ENCODE measurements at places on chromosomes 2 and 18.

DNA sequence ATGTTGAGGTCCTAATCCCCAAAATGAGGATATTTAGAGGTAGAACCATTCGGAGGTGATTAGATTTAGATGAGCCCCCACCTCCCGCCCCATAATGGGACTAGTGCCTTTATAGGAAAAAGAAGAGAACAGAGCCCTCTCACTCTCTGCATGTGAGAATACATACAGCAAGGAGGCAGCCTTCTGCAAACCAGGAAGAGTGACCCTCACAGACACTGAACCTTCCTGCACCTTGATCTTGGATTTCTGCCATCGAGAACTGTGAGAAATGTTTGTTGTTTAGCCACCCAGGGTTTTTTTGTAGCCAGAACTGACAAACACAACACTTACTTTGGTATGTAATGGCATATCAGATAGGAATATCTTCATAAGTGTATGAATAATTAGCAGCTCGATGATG lies 83.7 kb downstream of the XIRP2 start:
- DNase-seq: no peak

DNA sequence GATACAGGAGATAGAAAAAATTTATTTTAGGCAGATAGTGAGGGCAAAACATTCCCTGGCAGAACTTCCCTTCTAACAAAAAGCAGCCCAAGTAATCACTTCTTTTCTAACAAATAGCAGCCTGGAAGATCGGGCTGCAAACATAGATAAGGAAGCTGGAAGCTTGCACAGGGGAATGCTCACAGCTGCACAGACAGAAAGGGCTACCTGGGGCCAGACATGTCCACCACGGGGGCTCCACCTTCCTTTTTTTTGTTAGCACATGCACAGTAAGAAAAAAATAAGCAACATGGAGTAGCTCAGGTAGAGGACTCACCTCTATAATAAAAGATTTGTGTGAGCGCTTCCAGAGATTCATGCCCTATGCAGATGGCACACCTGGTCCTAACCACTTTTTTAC lies 420.5 kb downstream of the PTH2R start:
- DNase-seq: no peak

- no peak for DNase-seq
Measured at GRCh38 chr2:76330865-76331264, 620.1 kb upstream of the GCFC2 start.

DNA sequence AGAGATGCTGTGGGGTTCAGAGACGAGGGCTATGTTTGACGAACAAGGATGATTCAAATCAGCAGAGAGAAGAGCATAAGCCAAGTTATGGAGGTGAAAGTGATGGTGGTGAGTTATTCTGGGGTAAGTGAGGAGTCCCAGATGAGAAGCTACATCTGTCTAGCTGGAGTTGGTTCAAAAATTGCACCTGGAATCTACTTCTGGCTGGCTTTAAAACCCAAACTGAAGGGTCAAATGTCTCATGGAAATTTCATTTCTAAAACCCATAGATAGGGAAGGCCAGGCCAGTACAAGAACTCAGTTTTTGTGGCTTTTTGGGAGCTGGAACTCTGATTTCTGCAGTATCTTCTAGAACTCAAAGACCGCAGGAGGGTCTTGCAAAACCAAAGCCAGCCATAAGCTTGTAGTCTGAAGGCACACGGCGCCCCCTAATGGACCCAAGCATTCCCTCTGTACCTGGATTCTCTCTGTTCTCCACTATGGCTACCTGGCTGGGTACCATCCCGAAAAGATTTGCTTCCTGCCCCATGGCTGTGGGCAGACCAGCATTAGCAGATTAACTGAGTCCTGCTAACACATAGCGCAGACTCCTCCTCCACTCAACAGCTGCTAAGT lies 229.1 kb upstream of the SLC14A2 start:
- peak; percentile 64 for DNase-seq

GRCh38 chr2:118968042-118968441 lies 26.0 kb downstream of the MARCO start:
- DNase-seq: no peak

- no peak for DNase-seq
Measured at GRCh38 chr2:234290671-234291070, 206.2 kb downstream of the ARL4C start.

GRCh38 chr2:167980439-167980838 lies 267.0 kb downstream of the STK39 start:
- no peak for DNase-seq

DNA sequence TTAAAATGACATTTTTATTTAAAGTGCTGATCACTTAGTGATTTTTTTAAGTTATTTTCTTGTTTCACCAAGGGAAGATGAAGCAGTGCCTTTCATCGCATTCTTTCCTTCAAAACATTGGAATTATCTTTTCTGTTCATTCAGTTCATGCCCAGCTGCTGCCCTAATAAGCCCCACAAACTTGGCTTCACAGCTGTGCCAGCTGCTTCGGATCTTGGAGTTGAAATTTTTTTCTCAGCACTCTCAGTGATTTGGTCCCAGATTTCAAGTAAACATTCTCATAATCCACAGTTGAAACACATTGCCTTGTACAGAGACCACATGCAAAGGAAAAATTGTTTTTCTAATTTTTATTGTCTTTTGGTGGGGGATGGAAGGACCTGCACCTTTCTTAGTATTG lies 353.3 kb upstream of the LRP1B start:
- no peak for DNase-seq

GRCh38 chr2:227472265-227473121 lies 537 bp downstream of the AGFG1 start:
- peak; percentile 81 for DNase-seq

- DNase-seq: peak; percentile 85
Measured at GRCh38 chr18:75208155-75208835, 644 bp downstream of the PTGR3 start.

DNA sequence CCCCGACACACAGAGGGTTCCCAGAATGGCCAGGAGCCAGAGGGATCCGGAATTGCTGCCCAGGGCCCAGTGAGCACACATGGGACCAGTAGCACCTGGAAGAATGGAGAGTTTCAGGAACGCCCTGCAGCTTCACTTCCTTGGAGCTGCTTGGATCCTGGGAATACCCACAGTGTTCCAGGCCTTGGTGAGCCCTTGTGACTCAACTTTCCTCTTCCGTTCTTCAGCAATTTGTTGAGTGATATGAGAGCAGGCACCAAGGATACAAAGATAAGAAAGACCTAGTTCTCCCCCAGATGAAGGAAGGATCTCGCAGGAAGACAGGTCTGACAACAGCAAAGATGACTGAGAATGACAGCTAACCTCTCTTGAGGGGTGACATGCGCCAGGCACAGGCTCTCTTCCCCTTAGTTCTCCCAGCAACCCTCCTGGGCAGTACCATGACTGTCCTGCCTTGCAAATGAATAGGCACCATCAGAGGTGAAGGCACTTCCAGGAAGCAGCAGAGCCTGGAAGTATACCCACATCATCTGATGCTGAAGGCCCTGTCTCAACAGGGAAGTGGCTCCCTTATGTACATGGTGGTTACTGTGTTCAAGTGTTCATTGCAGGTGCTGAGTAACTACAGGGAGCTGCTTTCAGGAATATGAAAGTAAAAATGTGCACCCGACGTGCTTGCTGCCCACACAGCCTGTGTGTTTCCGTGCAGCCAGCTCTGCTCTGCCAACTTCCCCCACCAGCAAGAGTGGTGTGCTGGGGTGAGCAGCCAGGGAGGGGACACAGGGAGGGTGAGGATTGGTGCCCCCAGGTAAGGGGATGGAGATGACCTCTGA lies 116.2 kb downstream of the STPG4 start:
- no peak for DNase-seq

DNA sequence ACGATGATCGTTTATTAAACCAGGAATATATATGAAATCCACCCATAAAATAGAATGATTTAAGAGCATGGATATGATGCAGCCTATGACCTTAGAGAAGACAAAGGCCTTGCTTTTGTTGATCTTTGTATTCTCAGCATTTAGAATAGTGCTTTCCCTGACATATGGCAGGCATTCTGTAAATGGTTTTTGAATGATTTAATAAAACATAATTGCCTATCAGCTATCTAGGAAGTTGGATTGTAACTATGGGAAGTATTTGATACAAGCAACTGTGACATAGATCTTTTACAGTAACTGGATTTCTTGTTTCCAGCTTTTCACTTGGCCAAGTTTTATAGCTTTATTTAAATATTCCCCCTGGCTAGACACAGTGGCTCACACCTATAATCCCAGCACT lies 5.1 kb upstream of the GPR155 start:
- DNase-seq: no peak

- DNase-seq: no peak
Measured at GRCh38 chr2:217092710-217093379, 233.0 kb upstream of the TNP1 start.

DNA sequence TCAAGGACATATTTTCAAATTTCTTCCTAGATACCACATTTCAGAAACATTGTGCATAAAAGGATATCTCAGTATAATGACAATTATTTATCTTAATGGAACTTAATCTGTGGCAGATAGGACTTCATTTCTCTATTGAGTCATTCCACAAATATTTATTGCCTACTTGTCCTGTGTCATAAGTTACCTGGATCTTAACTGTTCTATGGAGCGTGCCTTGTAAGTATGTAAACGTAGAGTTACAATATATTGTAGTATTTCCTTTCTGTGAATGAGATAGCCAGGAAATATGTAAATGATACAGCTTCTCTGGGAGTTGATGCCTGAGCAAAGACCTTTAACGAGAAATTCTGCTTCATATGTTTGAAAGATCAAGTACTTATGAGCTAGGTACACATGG lies 2.5 kb downstream of the AGFG1 start:
- no peak for DNase-seq

GRCh38 chr2:20983844-20984243 lies 60.0 kb downstream of the APOB start:
- no peak for DNase-seq

DNA sequence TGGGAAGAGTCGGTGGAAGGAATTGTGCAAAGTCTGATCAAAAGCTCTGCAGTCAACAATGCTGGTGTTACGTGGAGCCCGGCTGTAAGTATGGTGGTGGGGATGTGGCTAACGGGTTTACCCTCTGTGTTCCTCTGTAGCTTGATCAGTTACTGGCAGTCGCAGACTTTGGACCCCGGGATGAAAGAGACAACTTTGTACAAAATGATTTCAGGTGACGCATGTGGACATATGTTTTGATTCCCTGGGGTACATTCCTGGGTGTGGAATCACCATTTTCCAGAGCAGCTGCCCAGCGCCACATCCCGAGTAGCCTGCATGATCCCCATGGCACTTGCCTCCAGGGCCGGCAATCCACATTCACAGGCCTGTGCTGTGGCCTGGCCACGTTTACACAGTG lies 9.8 kb downstream of the RBFA start:
- no peak for DNase-seq

DNA sequence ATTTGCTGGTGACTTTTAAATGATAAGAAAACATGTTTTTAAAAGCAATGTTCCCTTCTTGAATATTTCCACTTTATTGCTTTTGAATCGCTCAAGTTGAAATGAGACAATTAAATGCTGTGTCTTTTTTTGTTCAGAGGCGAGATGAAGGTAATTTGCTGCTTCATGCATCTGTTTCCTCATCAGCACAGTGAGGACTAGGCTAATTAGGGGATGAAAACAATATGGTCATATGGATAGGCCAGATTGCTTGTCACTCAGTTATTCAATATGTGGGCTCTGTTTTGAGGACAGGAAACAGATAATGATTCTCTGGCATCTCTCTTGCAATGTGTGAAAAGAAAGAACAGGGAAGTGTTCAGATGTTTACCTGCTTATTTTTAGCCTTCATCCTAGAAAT lies 61.0 kb downstream of the ERBB4 start:
- DNase-seq: no peak

DNA sequence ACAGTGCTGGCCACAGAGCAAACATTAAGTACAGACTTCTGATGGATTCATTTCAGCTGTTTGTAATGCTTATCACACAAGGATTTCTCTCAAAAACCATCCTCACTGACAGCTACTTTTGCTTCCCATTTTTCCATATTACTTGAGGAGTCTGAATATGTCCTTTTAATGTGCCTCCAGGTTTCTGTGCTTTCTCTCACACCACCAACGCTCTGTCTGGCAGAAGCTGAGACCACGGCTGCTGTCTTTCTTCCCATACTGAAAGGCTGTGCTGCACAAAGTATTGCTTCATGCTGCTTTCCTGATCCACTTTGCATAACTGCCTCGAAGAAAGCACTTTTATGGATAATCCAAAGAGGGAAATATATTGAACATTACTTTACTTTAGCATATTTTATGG lies 312.1 kb upstream of the ZEB2 start:
- no peak for DNase-seq

GRCh38 chr2:130376433-130377293 lies 20.8 kb downstream of the PTPN18 start:
- no peak for DNase-seq

GRCh38 chr18:75408554-75409506 lies 18.7 kb downstream of the SMIM21 start:
- DNase-seq: no peak

DNA sequence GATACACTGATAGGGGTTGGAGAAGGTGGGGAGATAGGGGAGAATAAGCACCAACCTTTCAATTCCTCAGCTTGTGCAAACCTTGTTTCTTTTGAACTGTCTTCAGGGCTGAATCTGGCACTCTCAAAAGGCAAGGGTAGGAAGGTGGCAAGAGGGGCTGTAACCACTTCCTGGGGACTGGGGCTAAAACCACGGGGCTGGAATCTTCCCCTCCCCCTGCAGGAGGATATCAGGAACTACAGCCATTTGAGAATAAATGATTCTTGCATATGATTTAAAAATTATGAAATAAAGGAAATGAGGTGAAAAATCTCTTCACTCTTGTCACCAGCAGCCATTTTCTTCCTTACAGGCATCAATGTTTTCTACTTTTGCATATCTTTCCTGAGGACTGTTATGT lies 50.8 kb downstream of the ATOH8 start:
- DNase-seq: peak; percentile 41
